ENCODE measurements at places on chromosomes 1 and 21.
A peak's percentile ranks its signal among the peaks of the same experiment; 100 is the strongest.

DNA sequence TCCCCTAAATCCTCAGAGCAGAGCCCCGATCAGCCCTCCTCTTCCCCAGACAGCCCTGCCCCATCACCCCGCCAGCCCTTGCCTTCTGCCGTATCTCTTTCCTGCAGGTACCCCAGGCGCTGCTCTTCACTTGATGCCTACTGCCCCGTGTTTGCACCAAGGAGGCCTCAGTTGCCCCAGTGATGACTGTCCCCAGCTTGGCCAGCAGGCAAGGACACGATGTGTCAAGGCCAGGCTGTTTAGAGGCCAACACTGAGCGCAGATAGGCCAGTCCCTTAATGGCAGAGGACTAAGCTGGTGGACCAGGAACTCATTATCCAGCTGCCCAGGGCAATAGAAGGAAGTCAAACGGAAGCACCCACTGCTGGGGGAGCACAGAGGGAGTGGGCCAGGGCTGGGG lies 68.4 kb downstream of the CAMK2N1 start:
- no peak for DNase-seq

DNA sequence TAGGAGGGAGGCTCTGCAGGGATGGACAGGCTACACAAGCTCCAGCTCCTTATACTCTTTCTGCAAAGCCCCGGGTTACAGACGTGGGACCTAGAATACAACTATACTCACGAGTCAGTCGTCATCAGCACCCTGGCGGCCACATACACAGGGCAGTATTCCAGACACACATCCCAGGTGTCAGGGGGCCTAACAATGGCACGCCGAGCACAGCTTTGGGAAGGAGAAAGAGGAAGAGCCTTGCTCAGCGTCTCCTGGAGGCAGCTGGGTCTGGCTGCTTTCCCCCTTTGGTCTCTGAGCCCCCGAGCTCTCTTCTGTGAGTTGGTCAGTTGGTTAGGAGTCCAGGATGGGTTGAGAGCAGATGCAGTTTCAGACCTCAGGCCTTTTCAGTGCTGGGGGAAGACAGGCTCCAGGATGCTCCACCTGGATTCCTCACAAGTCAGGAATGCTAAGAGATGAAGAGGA lies 4.5 kb upstream of the POU3F1 start:
- DNase-seq, result no peak

DNA sequence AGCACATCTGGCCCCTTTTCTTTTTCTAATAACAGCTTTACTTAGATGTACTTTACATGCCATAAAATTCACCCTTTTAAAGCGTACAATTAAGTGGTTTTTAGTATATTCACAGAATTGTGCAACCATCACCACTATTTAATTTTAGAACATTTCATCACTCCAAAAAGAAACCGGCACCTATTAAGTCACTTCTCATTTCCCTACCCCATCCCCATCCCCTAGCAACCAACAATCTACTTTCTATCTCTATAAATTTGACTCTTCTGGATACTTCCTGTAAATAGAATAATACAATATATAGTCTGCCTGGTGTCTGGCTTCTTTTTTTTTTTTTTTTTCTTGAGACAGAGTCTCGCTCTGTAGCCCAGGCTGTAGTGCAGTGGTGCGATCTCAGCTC lies 59.5 kb upstream of the ENAH start:
- no peak for DNase-seq

DNA sequence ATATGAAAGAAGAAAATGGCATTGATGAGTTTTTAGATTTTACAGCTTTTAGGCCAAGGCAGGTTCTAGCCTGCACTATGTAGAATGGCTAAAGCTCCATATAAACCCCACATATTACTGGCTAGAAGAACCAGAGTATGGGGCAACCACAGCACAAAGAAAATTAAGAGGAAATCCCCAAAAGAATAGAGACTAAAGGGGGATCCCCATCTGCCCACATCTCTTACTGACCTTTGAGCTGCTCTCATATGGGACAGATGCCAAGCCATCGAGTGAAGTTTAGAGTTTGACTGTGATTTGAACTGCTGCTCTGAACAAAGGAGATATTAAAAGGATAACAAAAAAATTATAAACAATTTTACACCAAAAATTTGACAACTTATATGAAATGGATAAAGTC lies 102.2 kb upstream of the HAO2 start:
- no peak for DNase-seq

DNA sequence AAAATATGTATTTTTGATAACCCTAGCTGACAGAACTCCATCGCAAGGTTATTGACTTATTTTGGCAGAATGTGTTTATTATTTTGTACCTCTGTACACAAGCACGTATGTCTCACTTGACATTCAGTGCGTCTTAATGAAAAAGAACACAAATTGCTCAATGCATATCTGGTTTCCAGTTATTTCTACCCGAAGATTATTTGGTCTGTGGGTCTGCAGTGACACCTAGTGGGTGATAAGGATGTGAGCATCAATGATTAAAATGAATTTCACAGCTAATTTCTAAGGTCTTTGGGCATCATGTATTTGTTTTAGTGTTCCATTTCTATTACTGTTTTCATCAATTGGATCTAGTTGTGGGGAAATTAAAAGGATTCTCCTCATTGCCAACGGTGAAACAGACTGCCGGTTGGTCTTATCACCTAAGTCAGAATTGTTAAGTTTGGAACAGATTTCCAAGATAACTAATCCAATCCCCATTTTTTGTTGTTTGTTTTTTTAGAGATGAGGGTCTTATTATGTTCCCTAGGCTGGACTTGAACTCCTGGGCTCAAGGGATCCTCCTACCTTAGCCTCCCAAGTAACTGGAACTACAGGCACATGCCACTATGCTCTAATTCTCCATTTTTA lies 13.9 kb downstream of the DDX20 start:
- DNase-seq, result peak; percentile 8

- no peak for DNase-seq
These were observed 23.4 kb upstream of the IKBKE start for GRCh38 chr1:206446688-206447421.

GRCh38 chr1:65421351-65422025 lies 1.0 kb downstream of the LEPR start:
- no peak for DNase-seq

- no peak for DNase-seq
These were observed 31.6 kb downstream of the PDE9A start for GRCh38 chr21:42685036-42685435.

GRCh38 chr1:5915587-5916571 lies 76.3 kb downstream of the NPHP4 start:
- no peak for DNase-seq

DNA sequence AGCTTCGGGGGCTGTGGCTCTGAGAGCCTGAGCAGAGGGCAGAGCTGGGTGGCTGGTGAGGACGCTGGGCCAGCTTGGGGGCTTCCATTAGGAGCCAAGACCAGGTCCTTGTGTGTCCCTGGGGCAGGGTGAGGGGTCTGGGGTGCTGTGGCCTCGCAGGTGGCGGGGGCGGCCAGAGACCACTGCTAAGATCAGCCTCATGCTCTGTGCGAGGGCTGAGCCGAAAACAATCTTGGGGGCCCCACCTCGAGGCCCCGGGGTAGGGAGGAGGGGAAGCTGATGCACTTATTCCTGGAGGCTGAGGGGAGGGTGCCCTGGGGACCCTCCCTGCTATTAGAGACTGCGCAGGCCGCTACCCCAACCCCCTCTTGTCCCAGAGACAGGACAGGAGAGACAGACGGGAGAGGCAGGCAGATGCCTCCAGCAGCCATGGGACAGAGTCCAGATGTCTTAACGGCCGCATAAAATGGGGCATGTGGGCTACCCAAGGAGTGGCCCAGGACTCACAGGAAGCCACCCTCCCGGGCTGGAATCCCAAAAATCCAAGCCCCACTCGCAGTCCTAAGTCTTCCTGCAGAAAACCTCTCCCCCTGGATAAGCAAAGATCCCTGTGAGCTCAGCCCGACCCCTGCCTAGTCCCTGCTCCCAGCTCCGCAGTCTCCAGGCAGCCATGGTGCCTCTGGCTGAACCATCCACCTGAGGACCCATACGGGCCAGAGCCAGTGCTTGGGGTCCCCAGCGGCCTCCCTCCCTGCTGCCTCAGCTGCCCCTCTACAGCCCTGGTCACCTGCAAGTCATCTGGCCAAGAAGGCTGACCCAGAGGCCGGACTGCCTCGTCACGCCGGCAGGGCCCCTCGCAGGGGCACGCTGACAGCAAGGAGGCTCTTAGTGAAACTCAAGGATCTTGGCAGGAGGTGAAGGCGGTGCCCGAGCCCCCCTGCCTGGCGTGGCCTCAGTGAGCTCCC lies 43.6 kb upstream of the COL18A1 start:
- DNase-seq, result no peak

DNA sequence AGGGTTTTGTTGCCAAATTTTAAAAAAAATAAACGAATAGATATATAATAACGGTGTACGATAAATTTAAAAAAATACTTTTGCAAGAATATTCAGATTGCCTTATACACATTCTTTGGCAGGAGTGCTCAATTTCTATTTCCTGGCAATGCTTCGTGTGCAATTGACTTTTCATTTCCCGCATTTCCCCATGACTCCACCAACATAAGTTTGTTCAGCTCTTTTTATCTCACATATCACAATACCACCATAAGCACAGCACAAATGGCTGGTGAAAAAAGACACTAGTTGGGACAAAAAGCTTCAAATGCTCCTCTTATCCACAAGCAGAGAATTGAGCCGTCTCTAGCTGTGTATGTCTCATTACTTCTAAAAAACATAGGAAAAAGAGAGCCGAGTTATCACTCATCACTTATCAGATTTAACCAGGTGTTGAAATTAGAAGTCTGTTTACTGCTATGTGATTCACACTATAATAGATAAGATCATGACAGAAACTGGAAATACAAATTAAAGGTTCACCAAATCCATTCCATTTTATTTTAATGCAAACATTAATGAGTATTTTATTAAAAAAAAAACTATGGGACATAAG lies 28.9 kb upstream of the RGS1 start:
- DNase-seq, result no peak

DNA sequence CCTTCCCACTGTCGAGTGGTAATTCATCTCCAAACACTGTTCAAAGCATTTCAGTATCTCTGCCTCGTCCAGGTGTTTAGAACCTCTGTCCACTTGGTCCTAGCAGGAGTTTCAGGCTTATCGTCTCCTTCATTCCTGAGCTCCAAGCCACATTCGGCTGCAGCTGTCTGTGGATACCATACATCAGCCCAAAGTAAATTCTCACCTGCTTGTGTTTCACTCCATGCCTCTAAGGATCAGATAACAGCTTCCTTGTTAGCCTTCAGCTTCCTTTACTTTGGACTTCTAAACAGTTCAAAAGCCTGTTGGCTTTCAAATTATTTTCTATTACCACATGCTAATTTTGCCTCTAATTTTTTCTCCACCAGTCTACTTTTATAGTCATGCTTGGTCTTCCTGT lies 219.0 kb upstream of the L1TD1 start:
- DNase-seq, result no peak

Measured in effector memory CD4-positive, alpha-beta T cell (primary cell).